Smooth muscle cell of the umbilical artery (primary cell): ENCODE measurements at places on chromosomes 5 and 9. TPM values are rescaled to one million over a fixed set of nuclear protein-coding genes. Genes with fewer than 3 reads are reported as not detected.

CCIN gene
- 2.7 and 4.8 TPM in 2 replicates for total RNA-seq

IL4 gene
- not detected in 2 replicates for total RNA-seq

BTNL9 gene
- total RNA-seq = not detected in 2 replicates

PRR7 gene
- total RNA-seq = 6.2 and 9.5 TPM in 2 replicates

C5orf58 gene
- not detected in 2 replicates for total RNA-seq

SPATA9 gene
- 0.30 and 0.46 TPM in 2 replicates for total RNA-seq

AGXT2 gene
- not detected in 2 replicates for total RNA-seq

FASTKD3 gene
- 12.2 and 13.6 TPM in 2 replicates for total RNA-seq

PCDHB15 gene
- 0.28 and 0.59 TPM in 2 replicates for total RNA-seq

C9orf153 gene
- total RNA-seq = 0.30 and 1.1 TPM in 2 replicates

SLC34A1 gene
- total RNA-seq = not detected in 2 replicates

ADAMTS6 gene
- 86.5 and 141 TPM in 2 replicates for total RNA-seq

SSBP2 gene
- 10.4 and 14.7 TPM in 2 replicates for total RNA-seq

CTNND2 gene
- total RNA-seq = under 0.01 TPM in 1 of 2 replicates, not detected in the other

SPATA31D4 gene
- not detected in 2 replicates for total RNA-seq

EMB gene
- total RNA-seq = 3.0 and 5.0 TPM in 2 replicates

C5orf46 gene
- 16.0 and 16.8 TPM in 2 replicates for total RNA-seq

TRIM23 gene
- 30.8 and 39.2 TPM in 2 replicates for total RNA-seq

ACTBL2 gene
- total RNA-seq = 0.89 and 1.4 TPM in 2 replicates

CCDC192 gene
- not detected in 2 replicates for total RNA-seq

GLRA1 gene
- total RNA-seq = not detected in 2 replicates

MEGF10 gene
- 0.14 TPM in 1 of 2 replicates, not detected in the other for total RNA-seq

TMEM8B gene
- total RNA-seq = 2.7 and 6.2 TPM in 2 replicates

FAM78A gene
- total RNA-seq = 0.74 and 0.89 TPM in 2 replicates

ARID3C gene
- 0.18 TPM in 1 of 2 replicates, not detected in the other for total RNA-seq

IL5 gene
- not detected in 2 replicates for total RNA-seq

OR1J2 gene
- not detected in 2 replicates for total RNA-seq

IL13 gene
- not detected in 2 replicates for total RNA-seq

SLC22A4 gene
- total RNA-seq = 3.8 and 4.8 TPM in 2 replicates

WDR38 gene
- total RNA-seq = not detected in 2 replicates

SEMA4D gene
- 0.14 and 0.30 TPM in 2 replicates for total RNA-seq

SOHLH1 gene
- total RNA-seq = not detected in 2 replicates

BHMT gene
- total RNA-seq = not detected in 2 replicates

PLPPR1 gene
- 0.05 TPM in 1 of 2 replicates, not detected in the other for total RNA-seq

PLPP6 gene
- total RNA-seq = 5.9 and 6.6 TPM in 2 replicates

OR1Q1 gene
- not detected in 2 replicates for total RNA-seq

CHSY3 gene
- 43.7 and 53.7 TPM in 2 replicates for total RNA-seq

ENHO gene
- not detected in 2 replicates for total RNA-seq

RANBP3L gene
- total RNA-seq = 0.30 and 0.60 TPM in 2 replicates

SLC36A2 gene
- total RNA-seq = not detected in 2 replicates

RNF224 gene
- not detected in 2 replicates for total RNA-seq

SLC6A18 gene
- total RNA-seq = not detected in 2 replicates

LNPEP gene
- total RNA-seq = 38.9 and 57.8 TPM in 2 replicates

MELK gene
- total RNA-seq = 3.0 and 20.4 TPM in 2 replicates

IGFBPL1 gene
- 0.32 TPM in 1 of 2 replicates, not detected in the other for total RNA-seq

TXNDC8 gene
- not detected in 2 replicates for total RNA-seq

DAB2IP gene
- total RNA-seq = 8.3 and 20.1 TPM in 2 replicates

PLAC8L1 gene
- total RNA-seq = 0.59 TPM in 1 of 2 replicates, not detected in the other

FOXD4L6 gene
- total RNA-seq = 0.30 and 0.37 TPM in 2 replicates

SLC2A8 gene
- 3.6 and 4.4 TPM in 2 replicates for total RNA-seq

FOXI1 gene
- total RNA-seq = not detected in 2 replicates

ABCA1 gene
- 198 and 229 TPM in 2 replicates for total RNA-seq

SLC45A2 gene
- under 0.01 TPM in 1 of 2 replicates, not detected in the other for total RNA-seq

CNTNAP3B gene
- total RNA-seq = 9.5 and 29.5 TPM in 2 replicates

PPIC gene
- 70.4 and 142 TPM in 2 replicates for total RNA-seq

F2RL1 gene
- 4.8 and 15.1 TPM in 2 replicates for total RNA-seq

LAMC3 gene
- under 0.01 and 0.05 TPM in 2 replicates for total RNA-seq

PRRC2B gene
- total RNA-seq = 53.7 and 153 TPM in 2 replicates
